ENCODE measurements at places on chromosomes 12 and 14. TPM values are rescaled to one million over a fixed set of nuclear protein-coding genes. Genes with fewer than 3 reads are reported as not detected.

Gene GPR132
- 0.68 TPM for total RNA-seq

Gene SERPINA9
- not detected for total RNA-seq

Gene CNTN1
- total RNA-seq, result 51.1 TPM

Gene HSPB8
- 21.9 TPM for total RNA-seq

Gene BLTP3B
- 11.8 TPM for total RNA-seq

All from A549 treated with AZD2906 at 1 μM for 4 hours (cell line).